ENCODE measurements at places on chromosomes 7 and 10.
A peak's percentile ranks its signal among the peaks of the same experiment; 100 is the strongest.

DNA sequence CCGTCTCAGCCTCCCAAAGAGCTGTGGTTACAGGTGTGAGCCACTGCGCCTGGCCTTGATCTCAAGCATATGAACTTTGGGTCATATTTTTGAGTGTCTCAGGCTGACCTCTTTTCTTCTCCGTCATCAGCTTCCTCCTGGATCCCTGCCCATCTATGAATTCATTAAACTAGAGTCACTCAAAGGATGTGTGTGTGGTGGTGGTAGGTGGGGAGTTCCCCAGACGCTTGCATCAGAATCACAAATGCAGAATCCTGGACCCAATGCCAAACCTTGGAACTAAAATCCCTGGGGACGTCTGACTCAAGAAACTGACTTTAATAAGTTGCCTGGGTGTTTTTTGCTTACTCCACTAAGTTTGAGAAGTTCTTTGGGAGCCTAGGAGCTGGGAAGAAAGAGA, 6.7 kb upstream of the CREB5 start:
- DNase-seq = no peak

GRCh38 chr10:69896606-69897231, 95.0 kb downstream of the COL13A1 start:
- no peak for DNase-seq

DNA sequence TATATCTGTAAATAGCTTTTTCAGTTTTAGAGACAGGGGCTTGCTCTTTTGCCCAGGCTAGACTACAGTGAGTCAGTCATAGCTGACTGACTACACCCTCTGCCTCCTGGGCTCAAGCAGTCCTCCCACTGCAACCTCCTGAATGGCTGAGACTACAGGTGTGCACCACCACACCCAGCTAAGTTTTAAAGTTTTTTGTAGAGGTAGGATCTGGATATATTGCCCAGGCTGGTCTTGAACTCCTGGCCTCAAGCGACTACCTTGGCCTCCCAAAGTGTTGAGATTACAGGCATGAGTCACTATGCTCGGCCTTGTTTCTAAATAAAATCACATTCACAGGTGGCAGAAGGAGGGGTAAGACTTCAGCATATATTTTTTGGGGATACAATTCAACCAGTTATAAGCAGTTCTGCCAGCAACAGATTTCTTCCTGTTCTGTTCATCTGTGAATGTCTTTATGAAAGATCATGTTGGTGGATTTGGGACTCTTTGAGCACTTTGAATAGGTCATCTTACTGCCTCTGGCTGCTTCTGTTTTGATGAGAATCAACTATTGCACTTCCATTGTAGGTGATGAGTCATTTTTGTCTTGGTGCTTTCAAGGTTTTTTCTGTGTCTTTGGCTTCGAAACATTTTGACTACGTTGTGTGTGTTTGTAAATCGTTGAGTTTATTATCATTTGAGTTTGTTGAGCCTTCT, 15.7 kb downstream of the RBM33 start:
- no peak for DNase-seq

GRCh38 chr7:7851381-7851780, 117.2 kb upstream of the GLCCI1 start:
- DNase-seq = no peak

DNA sequence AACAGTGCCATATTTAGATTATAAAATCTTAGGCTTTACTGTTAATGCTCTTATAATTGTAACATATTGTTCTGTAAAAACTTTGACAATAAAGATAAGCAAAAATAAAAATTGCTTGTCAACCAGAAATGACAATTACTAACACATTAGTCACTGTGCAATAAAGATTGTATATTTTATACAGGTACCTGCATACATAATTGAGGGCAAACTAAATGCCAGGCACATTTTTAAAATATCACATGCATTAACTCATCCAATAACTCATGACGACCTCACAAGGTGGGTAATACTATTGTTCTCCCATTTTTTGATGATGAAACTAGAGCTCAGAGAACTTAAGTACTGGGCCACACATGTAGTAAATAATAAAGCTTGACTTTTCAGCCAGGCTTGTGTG, 1020.2 kb upstream of the C7orf33 start:
- no peak for DNase-seq

- no peak for DNase-seq
These were observed at the start of gene GDF10 for GRCh38 chr10:47299611-47300428. GDF10 (plus strand) TSS chr10:47300197; CDS start chr10:47300652, 455 bp downstream.

- no peak for DNase-seq
These were observed 21.3 kb downstream of the CYCS start for GRCh38 chr7:25103773-25104172.

- DNase-seq = no peak
These were observed 303.5 kb downstream of the AHR start for GRCh38 chr7:17601921-17602320.

GRCh38 chr10:100841528-100841927, 71.2 kb upstream of the SLF2 start:
- DNase-seq = no peak

DNA sequence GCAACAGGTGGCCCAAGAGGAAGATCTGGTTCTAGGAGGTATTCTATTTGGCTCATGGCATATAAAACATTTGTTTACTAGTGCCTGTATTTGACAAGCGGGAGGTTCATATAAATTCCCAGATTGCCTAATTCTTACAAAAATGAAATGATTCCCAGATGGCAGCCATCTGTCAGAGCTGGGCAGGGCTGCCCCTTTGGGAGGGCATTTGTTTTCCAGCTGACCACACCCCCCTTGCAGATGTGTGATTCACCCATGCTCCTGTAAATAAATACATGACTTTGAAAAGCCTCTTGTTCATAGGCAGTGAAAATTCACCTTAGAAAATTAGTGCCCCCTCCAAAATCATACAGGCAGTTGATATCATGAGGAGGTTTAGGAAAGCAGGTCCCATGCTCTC, 8.6 kb downstream of the VWC2 start:
- DNase-seq = no peak

- DNase-seq = no peak
These were observed 2.3 kb downstream of the DENND2A start for GRCh38 chr7:140638173-140638791.

DNA sequence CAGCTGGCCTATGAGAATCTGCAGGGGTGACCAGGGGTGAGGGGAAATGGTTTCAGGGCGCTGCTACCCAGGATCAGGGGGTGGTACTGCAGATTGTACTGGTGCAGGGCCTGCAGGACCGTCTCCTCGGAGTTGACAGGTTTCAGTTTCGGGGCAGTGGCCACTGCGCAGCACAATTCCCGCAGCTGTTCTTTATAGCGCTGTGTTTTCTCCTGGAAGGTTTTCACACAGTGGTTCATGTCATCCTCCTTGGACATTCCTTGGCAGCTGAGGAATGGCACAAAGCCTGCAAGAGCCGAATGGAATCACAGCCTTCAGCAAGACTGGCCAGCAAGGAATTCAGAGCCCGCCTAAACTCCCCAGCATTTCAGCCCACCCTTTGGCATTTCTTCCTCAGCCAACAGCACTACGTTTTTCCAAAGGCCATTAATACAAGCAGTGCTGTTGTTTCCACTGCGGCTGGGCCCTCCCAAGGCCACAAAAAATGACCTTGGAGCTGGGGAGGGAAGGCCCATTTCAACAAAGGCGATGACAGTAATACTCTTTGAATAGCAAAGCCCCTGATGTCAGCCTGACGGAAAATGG, 44.9 kb downstream of the PNLIPRP2 start:
- no peak for DNase-seq

GRCh38 chr10:69439813-69440506, 11.3 kb upstream of the TSPAN15 start:
- no peak for DNase-seq

GRCh38 chr7:35519971-35520809, 174.7 kb downstream of the HERPUD2 start:
- peak; percentile 33 for DNase-seq

- DNase-seq = no peak
These were observed 20.4 kb downstream of the ZNF365 start for GRCh38 chr10:62394556-62395018.

Measured in iPS DF 6.9 (cell line).